ENCODE measurements at places on chromosomes 2 and 18.

DNA sequence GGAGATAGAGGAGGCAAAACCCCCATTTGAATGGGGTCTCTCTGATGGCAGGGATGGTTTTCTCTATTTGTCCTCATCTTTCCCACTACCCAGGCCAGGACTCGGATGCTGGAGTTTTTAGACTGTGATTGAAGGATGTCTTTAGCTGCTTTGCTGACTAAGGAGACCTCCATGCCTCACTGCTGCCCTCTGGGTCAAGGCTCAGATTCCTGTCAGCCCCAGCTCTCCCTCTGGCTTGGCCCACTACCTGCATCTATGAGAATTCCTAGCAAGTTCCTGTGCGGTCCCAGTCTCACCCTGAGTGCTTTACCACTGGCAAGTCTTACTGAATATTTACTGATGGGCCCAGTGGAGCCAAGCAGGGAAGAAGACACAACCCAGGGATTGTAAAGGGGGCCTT, 184.0 kb downstream of the CELF4 start:
- no peak for DNase-seq

- DNase-seq: peak; percentile 14
Measured at GRCh38 chr2:187554011-187554703, at the start of gene TFPI. TSS of gene TFPI (minus strand) at chr2:187554435. CDS start at chr2:187503768, 50,667 bp downstream.

- no peak for DNase-seq
Measured at GRCh38 chr2:159895258-159896065, 97.5 kb upstream of the CD302 start.

DNA sequence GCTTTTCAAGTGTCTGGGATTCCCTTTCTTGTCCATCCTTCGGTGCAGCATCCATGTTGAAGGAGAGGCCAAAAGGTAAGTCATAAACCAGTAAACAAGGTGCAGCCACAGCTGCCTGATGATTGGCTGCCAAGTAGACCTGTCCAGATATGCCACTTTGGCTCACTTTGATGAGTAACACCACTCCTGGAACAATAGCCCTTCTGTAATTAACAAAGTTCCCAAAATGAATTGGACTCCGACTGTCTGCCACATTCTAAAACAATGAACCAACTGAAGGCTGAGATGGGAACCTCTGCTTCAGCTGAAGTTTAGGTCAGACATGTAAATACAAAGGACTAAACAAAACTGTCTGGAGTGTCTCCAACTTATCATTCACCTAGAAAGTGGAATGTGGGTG, 82.2 kb upstream of the LGALSL start:
- no peak for DNase-seq

- DNase-seq: peak; percentile 4
Measured at GRCh38 chr2:220936641-220937197, 635.4 kb downstream of the EPHA4 start.

DNA sequence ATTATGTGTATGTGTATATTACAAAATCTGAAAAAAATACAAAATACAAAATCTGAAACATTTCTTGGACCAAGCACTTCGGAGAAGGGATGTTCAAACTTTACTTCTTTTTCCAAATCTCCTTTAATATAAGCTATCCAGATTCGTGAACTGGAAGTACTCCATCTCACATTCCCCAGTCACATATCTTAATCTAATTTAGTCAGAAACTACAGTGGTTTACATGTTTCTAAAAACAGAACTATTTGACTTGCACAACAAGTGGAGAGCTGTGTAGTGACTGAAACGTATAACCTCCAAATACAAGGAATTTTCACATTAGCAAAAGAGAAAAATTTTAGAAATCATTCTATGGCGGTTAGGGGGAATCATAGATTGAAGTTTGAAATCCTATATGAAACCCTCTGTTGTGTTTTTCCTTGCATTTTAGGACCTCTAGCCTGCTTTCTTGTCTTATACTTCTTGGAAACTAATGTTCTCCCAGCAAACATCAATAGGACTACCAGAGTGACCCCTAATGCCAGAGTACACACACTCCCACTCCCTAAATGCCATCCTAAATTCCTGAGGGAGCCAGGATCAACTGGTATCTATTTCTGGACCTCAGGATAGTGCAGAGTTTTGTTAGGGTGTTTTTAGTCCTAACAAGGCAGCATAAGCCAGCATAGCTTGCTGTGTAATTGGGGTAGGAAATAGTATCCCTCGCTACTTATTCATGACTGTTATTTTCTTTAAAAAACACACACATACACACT, 30.2 kb upstream of the ROCK1 start:
- no peak for DNase-seq
